ENCODE measurements at places on chromosomes 11 and 22.

GRCh38 chr11:19978668-19979518 lies 181.4 kb downstream of the DBX1 start:
- DNase-seq = peak; percentile 32

- DNase-seq = no peak
These were observed 217.8 kb downstream of the NELL1 start for GRCh38 chr11:20887137-20887536.

DNA sequence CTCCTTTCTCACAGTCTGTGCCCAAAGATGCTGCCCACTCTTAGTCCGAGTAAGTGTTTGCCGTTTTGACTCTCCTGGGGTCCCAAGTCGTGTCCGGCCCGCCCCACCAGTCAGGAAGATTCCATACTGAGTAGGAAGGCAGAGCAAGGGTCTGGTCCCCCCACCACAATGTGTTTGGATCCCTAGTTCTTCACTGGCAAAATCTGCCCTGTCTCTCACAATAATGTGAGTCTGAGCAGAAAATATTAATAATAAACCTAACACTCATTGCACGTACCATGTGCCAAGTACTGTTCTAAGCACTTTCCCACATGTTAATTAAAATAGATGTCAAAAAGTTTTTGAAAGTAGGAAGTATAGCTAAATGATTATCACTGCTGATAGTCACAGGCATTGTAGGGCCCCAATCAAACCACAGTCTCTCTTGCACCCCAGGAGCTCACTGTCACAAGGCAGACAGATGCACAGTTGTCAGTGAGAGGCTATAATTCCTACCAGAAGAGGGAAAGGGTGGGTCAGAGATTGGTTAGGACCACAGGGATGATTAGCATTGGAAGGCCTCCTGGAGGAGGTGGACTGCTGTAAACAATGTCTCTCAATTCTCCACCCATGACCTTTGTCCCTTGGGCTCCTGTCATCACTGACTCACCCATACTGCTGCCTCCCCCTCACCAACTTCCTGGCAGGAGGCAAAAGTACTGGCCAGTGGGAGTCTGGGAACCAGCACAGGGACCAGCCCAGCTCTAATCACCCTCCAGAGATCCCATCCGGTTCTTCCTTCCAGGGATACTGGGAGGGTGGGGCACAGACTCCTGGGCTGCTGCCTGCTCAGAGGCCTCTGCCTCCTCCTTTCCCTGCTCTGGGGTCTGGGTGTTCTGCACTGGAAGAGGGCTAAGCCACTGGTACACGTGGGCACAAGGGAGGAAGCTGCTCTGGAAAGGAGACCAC lies 1.0 kb upstream of the POLD4 start:
- peak; percentile 54 for DNase-seq

GRCh38 chr22:41447435-41448188 lies 1.0 kb upstream of the TOB2 start:
- peak; percentile 87 for DNase-seq

GRCh38 chr11:10638316-10638925 lies 55.1 kb downstream of the IRAG1 start:
- no peak for DNase-seq

GRCh38 chr22:43481568-43482317 lies 69.9 kb downstream of the MPPED1 start:
- peak; percentile 54 for DNase-seq

GRCh38 chr11:62556108-62556874 lies 9.7 kb upstream of the AHNAK start:
- DNase-seq = peak; percentile 60

DNA sequence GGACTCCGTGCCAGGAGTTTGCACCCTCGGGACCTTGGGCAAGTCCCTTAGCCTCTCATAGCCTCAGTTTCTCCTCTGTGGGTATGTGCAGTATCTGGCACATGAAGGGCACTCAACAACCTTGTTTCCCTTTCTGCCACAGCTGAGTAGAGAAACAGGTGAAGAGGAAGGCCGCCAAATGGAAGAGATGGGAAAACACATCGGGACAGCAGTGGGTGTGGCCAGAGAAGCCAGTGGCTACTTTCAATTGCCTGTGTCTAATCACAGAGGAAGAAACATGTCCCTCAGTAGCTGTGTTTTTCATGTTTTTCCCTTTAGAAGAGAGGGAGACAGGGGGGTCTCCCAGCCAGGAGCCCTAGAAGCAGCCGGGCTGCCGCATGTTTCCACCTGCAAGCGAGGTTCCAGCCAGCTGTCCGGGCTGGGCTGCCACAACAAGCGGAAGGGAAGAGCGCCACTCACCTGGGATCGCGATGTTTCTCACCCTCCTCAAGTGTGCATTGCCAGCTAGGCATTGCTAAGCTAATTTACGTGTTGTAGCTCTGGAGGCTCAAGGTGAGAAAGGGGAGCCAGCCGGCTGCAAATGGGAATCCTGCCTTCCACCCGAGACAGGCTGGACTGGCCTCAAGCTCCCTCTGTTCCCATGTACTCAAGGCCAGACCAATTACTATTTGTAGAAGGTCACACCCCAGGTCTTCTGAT lies 16.7 kb downstream of the ASPHD2 start:
- peak; percentile 29 for DNase-seq

GRCh38 chr11:5665051-5665570 lies 19.8 kb downstream of the TRIM5 start:
- DNase-seq = no peak

- DNase-seq = no peak
These were observed 10.2 kb downstream of the SMTN start for GRCh38 chr22:31091106-31091975.

DNA sequence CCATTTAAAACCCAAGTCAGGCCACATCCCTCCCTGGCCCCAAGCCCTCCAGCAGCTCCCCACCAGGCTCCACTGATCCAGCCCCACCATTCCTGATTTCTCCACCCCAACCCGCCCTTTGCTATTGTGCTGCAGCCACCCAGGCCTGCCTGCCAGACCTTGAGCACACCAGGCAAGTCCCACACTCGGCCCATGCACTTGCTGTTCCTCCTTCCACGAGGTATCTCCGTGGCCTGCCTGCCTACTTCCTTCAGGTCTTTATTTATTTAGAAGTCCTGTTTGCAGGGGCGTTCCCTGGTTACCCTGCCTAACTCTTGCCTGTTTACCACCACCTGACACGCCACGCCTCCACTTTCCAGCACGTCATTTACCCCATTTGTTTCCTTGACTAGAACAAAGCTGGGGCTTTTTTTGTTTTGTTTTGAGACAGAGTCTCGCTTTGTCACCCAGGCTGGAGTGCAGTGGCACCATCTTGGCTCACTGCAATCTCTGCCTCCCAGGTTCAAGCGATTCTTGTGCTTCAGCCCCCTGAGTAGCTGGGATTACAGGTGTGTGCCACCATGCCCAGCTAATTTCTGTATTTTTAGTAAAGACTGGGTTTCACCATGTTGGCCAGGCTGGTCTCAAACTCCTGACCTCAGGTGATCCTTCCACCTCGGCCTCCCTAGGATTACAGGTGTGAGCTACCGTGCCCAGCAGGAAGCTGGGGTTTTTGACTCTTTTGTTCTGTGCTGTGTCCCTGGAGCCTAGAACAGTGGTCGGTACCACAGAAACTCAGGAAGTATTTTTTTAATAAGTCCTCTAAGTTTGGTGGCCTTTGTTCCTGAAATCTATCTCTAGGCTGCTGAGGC lies 6.7 kb downstream of the CENPM start:
- DNase-seq = peak; percentile 78

Data from NCI-H69 (cell line).